ENCODE measurements at places on chromosomes 4 and X.

DNA sequence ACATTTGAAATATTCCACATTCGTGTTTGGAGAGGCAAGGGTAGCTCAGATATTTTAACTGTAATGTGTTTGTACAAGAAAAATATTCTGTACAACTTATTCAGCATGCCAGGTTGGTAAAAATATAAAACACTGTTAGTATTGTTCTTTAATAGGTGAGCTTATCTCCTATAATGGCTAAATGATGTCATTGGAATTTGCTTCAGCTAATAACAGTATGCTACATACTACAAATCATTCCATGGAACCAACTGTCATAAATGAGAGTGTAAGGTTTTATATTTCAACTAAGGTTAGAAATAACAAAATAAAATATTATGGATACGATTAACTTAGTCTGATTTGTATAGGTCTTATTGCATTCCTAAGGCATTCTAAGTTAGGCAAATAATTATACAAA is 206.6 kb downstream of the ADGRL3 start:
- DNase-seq: no peak

DNA sequence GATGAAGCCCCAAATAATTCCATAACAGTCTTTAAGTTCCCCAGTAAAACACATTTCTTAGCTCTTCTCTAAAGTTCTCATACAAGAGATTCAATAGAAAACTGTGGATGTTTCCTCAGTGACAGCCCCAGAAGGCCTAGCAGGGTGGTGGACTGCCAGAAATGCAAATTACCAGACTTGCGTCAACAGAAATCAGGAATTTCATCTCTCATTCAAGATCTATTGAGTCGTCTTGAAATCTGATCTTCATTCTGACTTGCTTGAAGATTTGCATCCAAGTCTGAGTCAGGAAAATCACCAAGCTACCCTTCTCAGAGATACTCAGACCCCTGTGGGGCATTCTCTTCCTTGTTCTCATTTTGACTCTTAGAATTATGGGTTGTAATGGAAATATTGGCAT is 68.9 kb upstream of the NDP start:
- DNase-seq: no peak

GRCh38 chrX:87813566-87813965 is 296.0 kb downstream of the KLHL4 start:
- DNase-seq: no peak

DNA sequence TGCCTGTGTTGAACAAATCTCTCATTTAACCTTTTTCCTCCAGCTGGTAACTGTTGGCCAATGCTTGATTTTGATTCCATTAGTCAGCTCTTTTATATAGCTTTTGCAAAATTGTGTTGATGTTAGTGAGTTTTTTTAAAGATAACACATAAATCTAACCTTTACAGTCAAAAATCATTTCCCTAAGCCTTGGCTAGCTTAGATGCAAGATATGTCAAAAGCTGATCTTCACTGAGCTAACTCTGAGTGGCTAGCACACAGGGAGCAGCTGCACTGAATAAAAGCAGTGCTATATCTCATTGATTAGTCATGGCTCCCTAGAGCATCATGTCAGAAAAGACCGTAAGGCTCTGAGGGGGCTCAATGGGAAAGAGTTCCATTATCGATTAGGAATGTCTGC is 78.7 kb downstream of the PPARGC1A start:
- DNase-seq: no peak

GRCh38 chr4:48173056-48173991 is 39.3 kb upstream of the TXK start:
- DNase-seq: no peak

- no peak for DNase-seq
Measured at GRCh38 chrX:110414679-110415439, 56.2 kb downstream of the RTL9 start.

GRCh38 chrX:133892337-133892736 is 93.1 kb downstream of the GPC3 start:
- DNase-seq: no peak
